ENCODE measurements at places on chromosomes 2 and 18. TPM values are rescaled to one million over a fixed set of nuclear protein-coding genes. Genes with fewer than 3 reads are reported as not detected.

Gene LRRTM1
- total RNA-seq: not detected

Gene EPB41L3
- total RNA-seq: 41.4 TPM

DNA sequence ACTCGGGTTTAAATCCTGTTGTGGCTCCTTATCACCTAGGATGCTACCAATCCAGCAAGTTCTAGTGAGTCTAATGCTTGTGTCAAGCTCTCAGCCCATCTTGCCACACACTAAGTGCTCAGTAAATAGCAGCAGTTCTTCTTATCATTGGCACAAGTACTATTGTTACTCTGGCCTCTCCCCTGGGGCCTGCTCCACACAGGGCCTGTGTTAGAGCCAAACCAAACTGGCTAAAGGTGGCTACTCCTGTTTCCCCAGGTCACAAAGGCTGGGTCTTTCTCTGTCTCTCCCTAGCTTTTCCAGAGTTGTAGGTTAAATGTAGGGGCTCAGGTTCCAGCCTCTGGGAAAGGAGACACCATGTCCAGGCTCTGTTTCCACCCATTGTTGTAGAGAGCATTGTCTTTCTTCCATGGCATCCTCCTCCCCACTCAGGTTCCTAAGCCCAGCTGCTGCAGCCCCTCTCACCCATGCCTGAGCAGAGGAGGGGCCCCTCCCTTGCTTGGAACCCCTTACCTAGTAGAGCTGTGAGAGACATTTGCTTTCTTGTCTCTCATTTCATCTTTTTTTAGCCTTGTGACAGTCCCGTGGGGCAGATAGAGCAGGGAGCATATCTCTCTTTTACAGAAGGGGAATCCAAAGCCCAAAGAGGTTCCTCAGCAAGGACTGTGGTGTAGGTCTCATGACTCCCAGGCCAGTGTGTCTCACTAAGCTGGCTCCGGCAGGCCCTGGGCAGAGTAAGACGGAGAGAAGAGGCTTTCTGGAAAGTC lies 56.4 kb upstream of the OTOF start:
- no peak overlapping the region for H3K4me3 ChIP-seq
- no peaks in the 10 kb centered on the region for H3K27me3 ChIP-seq
- no peak overlapping the region for H3K27ac ChIP-seq
- no peaks in the 10 kb centered on the region for H3K36me3 ChIP-seq
- no peak for DNase-seq

- H3K4me3 ChIP-seq: no peak overlapping the region
- no peaks in the 10 kb centered on the region for H3K36me3 ChIP-seq
- no peak for DNase-seq
- H3K4me1 ChIP-seq: no peaks in the 10 kb centered on the region
Measured at GRCh38 chr2:213806125-213806726, 522.0 kb downstream of the SPAG16 start.
